ENCODE measurements at places on chromosomes 1 and 21.

GRCh38 chr1:37305841-37306240 is 168.5 kb upstream of the ZC3H12A start:
- DNase-seq, result no peak

DNA sequence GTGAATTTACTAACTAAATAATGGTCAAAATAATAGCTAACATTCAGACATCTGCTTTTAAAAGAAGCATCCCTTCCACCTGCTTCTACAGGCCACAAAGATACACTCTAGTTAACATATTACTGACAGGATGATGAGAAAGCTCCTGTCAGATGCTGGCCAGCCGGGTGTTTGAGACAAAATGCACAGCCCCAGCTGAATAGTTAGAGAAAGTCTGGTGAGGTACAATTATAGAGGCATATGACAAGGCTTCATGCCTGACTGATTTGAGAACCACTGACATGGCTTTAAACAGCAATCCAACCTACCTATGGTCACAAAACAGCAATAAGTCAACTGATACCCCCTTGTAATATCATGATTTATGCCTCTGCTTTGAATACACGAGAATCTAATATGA is 137.0 kb downstream of the DENND1B start:
- no peak for DNase-seq

- no peak for DNase-seq
Measured at GRCh38 chr21:41166884-41167283, 1.1 kb upstream of the BACE2 start.

DNA sequence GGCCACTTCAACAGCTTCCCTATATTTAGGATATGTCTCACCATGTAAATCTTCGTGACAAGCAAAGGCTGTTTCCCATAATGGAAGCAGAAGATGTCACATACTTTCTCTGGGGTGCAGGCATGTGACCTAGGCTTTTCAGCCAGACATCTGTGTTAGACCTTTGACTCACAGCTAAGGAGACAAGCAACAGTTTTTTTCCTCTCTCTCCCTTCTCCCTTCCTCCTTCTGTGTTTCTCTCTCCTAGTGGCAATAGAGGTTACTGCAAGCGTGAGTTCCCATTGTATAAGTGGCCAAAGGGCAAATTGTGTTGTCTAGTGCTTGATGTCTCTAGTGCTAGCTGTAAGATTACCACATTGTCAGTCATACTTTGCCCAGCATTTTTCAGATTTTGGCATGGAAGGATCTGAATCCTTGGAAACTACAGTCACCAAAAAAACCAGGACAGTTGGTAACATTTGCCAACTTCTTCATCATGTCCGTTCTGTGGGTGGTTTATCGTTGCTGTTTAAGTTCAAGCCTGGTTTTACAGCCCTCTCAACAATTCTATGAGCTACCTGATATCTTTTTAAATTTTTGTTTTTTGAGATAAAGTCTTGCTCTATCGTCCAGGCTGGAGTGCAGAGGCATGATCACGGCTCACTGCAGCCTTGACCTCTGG is 44.4 kb upstream of the RABGAP1L start:
- peak; percentile 52 for DNase-seq
